ENCODE measurements at places on chromosomes 6 and 20.

DNA sequence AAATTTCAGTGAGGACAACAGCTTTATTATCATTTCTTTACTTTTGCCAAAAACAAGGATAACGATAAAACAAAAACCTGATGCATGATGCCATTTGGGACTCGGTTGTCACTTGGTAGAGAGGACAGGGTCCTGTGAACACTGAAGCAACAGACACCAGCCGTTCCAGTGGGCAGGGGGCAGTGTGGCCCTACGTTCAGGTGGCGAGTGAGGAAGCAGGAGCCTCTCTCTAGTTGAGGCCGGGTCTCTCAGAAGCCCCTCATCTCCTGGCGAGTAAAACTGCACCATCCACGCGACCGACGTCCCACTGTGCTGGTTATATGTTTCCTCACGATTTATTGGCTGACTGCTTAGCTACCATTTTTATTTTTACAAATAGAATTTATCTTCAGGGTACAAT is 231.6 kb downstream of the THBS2 start:
- DNase-seq, result no peak

DNA sequence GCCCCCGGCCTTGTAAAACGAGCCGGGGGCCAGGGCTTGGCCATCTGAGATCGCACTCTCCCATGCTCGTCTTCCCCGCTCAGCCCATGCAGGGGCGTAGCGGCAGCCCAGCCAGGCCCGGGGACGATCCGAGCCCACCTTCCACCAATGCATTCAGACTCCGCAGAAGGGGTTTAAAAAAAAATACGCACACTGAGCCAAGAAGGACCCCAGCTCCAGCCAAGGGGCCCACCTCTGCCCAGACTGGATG is 320 bp downstream of the GSTA4 start:
- DNase-seq, result peak; percentile 78

GRCh38 chr6:58113960-58114359 is 796.5 kb downstream of the PRIM2 start:
- DNase-seq, result no peak

- no peak for DNase-seq
Measured at GRCh38 chr20:44222633-44223368, 12.2 kb upstream of the OSER1 start.

- DNase-seq, result no peak
Measured at GRCh38 chr6:7914991-7915789, 4.6 kb upstream of the TXNDC5 start.

DNA sequence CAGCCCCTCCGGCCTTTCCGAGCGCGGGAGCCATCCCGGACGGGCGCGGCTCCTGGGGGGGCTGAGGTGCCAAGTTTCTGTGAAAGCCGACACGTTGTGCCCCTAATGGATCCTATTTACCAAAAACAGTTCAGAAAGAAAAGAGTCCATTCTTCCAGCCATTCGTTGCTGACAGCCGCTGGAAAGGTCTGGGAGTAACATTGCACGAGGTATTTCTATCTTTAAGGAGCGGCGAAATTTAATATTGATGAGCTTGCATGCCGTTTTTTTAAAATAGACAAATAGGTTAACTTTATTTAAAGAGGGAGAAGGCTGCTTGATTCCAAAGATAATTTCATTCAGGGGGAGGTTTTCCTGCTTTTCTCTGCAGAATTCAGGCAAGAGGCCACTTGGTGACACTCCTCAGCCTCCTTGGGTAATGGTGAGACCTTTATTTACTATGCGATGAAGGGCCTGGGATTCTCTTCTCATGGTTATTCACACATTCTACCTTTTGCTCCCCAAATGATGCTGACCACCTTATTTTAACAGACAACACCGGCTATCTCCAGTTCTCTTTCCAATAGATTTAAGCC is 988 bp downstream of the TIAM2 start:
- DNase-seq, result no peak

DNA sequence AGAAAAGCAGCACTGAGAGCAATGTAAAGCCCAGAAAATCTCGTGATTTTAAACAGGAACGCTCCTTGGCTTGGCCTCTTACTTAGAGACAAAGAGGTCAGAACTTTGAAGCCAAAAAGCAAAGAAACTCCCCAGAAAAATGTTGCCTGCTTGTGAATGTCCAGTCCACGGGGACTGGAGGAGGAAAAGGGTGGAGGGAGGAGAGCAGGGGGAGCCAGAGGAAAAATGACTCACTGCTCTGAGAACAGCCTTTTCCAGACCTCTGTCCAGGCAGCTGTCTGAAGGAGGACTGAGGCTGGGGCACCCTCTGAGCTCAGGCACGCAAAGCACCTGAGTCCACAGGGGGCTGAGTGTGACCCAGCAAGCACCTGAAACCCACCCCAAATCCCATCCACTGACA is 64.7 kb downstream of the TRAM2 start:
- peak; percentile 72 for DNase-seq

DNA sequence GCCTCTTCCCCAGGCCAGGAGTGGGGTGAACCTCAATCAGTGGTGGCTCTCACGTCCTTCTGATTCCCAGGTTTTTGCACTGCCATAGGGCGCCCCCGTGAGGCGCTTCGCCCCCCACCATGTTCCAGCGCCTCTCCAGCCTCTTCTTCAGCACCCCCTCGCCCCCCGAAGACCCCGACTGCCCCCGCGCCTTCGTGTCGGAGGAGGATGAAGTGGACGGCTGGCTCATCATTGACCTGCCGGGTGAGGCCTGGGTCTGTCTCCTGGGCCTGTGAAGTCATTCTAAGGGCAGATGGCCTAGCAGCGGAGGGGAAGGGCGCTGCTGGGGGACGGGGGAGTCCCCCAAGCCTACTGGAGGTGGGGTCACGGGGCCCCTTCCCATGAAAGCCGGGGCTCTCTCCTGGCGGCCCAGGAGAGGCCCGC is 4.5 kb downstream of the TP53INP2 start:
- peak; percentile 79 for DNase-seq

- DNase-seq, result no peak
Measured at GRCh38 chr20:32603046-32603726, 18.1 kb upstream of the NOL4L start.

- DNase-seq, result no peak
Measured at GRCh38 chr6:133206942-133207341, 34.2 kb upstream of the EYA4 start.
